Transverse colon (tissue), 4 donors: ENCODE measurements at places on chromosomes 4 and X. TPM values are rescaled to one million over a fixed set of nuclear protein-coding genes. Genes with fewer than 3 reads are reported as not detected.

The TLR6 gene
- total RNA-seq, result 1.8 TPM

The SPANXN4 gene
- not detected for total RNA-seq

The ZMAT1 gene
- 0.40 TPM for total RNA-seq

The SOD3 gene
- 27.7 TPM for total RNA-seq

The MUC7 gene
- total RNA-seq, result not detected

The ETDA gene
- total RNA-seq, result not detected

The SGCB gene
- 26.4 TPM for total RNA-seq

The VGLL1 gene
- not detected for total RNA-seq

The CT47C1 gene
- total RNA-seq, result not detected

The GAGE2A gene
- total RNA-seq, result not detected

The RASGEF1B gene
- total RNA-seq, result 14.1 TPM

The AFP gene
- total RNA-seq, result not detected

The PDGFRA gene
- total RNA-seq, result 190 TPM

The ZCCHC18 gene
- 0.95 TPM for total RNA-seq

The EREG gene
- 4.0 TPM for total RNA-seq

The HMX1 gene
- not detected for total RNA-seq

The FATE1 gene
- not detected for total RNA-seq

The CT45A5 gene
- total RNA-seq, result not detected

The DRP2 gene
- total RNA-seq, result 0.79 TPM

The RUFY3 gene
- total RNA-seq, result 55.9 TPM

The AMBN gene
- not detected for total RNA-seq

The BMPR1B gene
- not detected for total RNA-seq

The SUPT20HL2 gene
- total RNA-seq, result not detected

The CXorf65 gene
- total RNA-seq, result not detected

The ZNF185 gene
- 0.40 TPM for total RNA-seq

The C4orf50 gene
- total RNA-seq, result 4.9 TPM

The UGT2B15 gene
- 2.6 TPM for total RNA-seq

The HTRA3 gene
- total RNA-seq, result 6.2 TPM

The RENBP gene
- 7.2 TPM for total RNA-seq

The EGF gene
- 1.00 TPM for total RNA-seq

The BMX gene
- total RNA-seq, result 2.0 TPM

The NSG1 gene
- total RNA-seq, result 2.2 TPM

The PPP2R2C gene
- 0.27 TPM for total RNA-seq

The LANCL3 gene
- total RNA-seq, result 4.5 TPM

The GPR82 gene
- total RNA-seq, result 0.41 TPM
